ENCODE measurements at places on chromosomes 16 and 17. TPM values are rescaled to one million over a fixed set of nuclear protein-coding genes. Genes with fewer than 3 reads are reported as not detected.
A peak's percentile ranks its signal among the peaks of the same experiment; 100 is the strongest.

Gene CX3CL1
- total RNA-seq = 1.7 TPM

Gene IL34
- total RNA-seq = not detected

Gene CHST6
- 3.8 TPM for total RNA-seq

Gene TERB1
- total RNA-seq = not detected

Gene AANAT
- 0.33 TPM for total RNA-seq

Gene VWA3A
- 0.24 TPM for total RNA-seq

Gene ANKFN1
- 0.21 TPM for total RNA-seq

Gene KPNB1
- 218 TPM for total RNA-seq

Gene ATP2C2
- total RNA-seq = not detected

- H3K4me3 ChIP-seq = peak overlapping the region; percentile 40
- H3K4me1 ChIP-seq = peaks cover 29% of the 10 kb centered on the region
Observed at GRCh38 chr17:72119873-72120641, 763 bp upstream of the SOX9 start.

- H3K27me3 ChIP-seq = no peaks in the 10 kb centered on the region
- no peak overlapping the region for H3K4me3 ChIP-seq
- no peaks in the 10 kb centered on the region for H3K36me3 ChIP-seq
Observed at GRCh38 chr16:8872071-8872470, 3.3 kb upstream of the CARHSP1 start.

- H3K36me3 ChIP-seq = peaks cover 13% of the 10 kb centered on the region
- no peak overlapping the region for H3K27ac ChIP-seq
- no peak overlapping the region for H3K4me3 ChIP-seq
- H3K4me1 ChIP-seq = peaks cover 14% of the 10 kb centered on the region
- no peaks in the 10 kb centered on the region for H3K27me3 ChIP-seq
- no peak for DNase-seq
Observed at GRCh38 chr17:47281216-47281615, 27.6 kb downstream of the ITGB3 start.

- DNase-seq = no peak
- no peak overlapping the region for H3K4me3 ChIP-seq
- H3K4me1 ChIP-seq = no peaks in the 10 kb centered on the region
Observed at GRCh38 chr16:10920726-10921427, 21.4 kb downstream of the DEXI start.

DNA sequence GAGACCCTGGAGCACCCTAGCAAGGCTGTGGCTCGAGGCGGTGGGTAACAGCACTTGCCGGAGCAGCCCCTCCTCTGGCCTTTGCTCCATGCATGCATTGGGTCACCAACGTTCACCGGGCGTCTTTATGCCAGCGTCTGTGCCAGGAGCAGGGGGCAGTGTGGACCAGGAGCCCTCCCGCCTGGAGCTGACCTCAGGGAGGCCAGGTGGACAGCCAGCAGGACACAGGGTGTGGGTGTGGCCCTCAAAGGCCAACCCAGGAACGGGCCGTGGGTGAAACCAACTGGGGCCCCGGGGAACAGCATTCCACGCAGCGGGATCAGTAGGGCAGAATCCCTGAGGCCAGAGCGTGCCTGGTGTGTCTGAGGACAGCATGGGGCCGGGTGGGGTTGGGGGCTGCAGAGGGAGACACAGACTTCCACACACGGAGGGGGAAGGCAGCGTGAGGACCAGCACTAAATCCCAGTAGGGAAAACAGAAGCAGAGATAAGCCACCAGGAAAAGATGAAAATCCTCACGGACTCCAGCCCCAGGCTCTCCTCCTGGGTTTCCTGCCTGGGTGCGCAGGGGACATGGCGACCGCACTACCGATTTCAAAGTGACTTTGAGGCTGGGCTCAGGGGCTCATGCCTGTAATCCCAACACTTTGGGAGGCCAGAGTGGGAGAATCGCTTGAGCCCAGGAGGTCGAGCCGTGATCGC, 2.9 kb upstream of the CD7 start:
- no peaks in the 10 kb centered on the region for H3K36me3 ChIP-seq
- H3K4me3 ChIP-seq = no peak overlapping the region
- no peak for DNase-seq
- peaks cover 10% of the 10 kb centered on the region for H3K27me3 ChIP-seq

DNA sequence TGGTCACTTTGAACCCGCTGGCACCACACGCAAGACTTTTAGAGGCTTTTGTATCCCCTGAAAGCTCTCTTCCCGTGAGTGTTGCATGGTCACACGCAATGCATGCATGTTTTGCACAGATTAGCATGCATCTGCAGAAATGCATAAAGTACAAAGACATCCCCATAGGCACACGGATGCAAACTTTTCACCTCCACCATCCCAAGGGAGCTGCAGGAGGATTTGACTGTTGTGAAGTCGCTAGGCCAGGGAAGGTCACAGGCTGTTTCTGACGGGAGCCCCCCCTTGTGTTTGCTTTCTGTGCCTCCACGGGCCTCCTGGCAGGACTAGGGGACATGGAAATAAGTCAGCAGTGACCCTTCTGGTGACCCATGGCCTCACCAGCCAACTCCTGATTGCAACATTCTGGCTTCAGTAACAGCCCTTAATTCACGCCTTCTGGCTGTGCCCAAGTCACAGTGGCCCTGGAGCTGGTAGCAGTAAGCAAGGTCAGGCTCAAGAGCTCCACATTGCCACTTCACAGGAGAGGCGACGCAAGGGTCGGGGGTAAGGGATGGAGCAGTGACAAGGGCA, 45.1 kb downstream of the SOX9 start:
- no peak overlapping the region for H3K27ac ChIP-seq
- DNase-seq = no peak
- H3K36me3 ChIP-seq = no peaks in the 10 kb centered on the region
- H3K27me3 ChIP-seq = no peaks in the 10 kb centered on the region
- H3K4me1 ChIP-seq = no peaks in the 10 kb centered on the region
- no peak overlapping the region for H3K4me3 ChIP-seq

DNA sequence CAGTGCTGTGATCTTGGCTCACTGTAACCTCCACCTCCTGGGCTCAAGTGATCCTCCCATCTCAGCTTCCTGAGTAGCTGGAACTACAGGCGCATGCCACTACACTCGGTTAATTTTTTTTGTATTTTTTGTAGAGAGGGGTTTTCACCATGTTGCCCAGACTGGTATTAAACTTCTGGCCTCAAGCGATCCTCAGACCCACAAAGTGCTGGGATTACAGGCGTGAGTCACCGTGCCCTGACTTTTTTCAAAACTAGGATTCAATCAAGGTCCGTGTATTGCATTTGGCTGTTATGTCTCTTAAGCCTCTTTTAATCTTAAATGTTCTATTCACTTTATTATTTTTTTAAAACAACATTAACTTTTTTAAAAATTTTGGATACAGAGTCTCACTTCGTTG, 4.3 kb upstream of the CCL22 start:
- DNase-seq = no peak
- H3K4me1 ChIP-seq = no peaks in the 10 kb centered on the region
- H3K27ac ChIP-seq = no peak overlapping the region
- no peak overlapping the region for H3K4me3 ChIP-seq
- no peaks in the 10 kb centered on the region for H3K36me3 ChIP-seq

DNA sequence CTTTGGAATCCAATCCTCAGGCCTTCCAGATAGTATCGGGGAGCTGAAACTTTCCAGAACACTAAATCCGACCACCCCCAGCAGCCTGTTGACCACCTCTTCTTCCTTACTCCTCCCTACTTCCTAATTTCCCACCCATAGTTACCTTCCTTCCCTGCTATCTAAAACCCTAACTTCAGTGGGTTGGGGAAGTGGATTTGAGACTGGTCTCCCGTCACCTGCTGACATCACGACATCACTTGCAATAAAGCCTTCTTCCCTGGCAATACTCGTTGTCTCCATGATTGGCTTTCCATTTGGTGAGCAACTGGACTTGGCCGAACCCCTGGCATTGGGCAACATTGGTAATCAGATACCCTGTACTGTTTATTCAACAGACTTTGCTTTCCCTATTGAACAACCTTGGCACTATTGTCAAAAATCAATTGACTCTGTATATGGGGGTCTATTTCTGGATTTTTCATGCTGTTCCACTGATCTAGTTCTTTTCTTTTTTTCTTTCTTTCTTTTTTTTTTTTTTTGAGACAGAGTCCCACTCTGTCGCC, 11.8 kb upstream of the FOXK2 start:
- no peak overlapping the region for H3K27ac ChIP-seq
- no peak overlapping the region for H3K4me3 ChIP-seq
- H3K36me3 ChIP-seq = no peaks in the 10 kb centered on the region
- no peak for DNase-seq
- H3K4me1 ChIP-seq = no peaks in the 10 kb centered on the region
- H3K27me3 ChIP-seq = no peaks in the 10 kb centered on the region

GRCh38 chr17:81926451-81927151, 934 bp downstream of the MAFG start:
- peaks cover 25% of the 10 kb centered on the region for H3K4me1 ChIP-seq
- no peaks in the 10 kb centered on the region for H3K27me3 ChIP-seq
- DNase-seq = peak; percentile 82
- peak overlapping the region; percentile 94 for H3K4me3 ChIP-seq

- H3K27me3 ChIP-seq = no peaks in the 10 kb centered on the region
- peaks cover 23% of the 10 kb centered on the region for H3K4me1 ChIP-seq
- DNase-seq = no peak
- no peaks in the 10 kb centered on the region for H3K36me3 ChIP-seq
- no peak overlapping the region for H3K27ac ChIP-seq
Observed at GRCh38 chr16:716768-717325, 1.9 kb downstream of the METRN start.

- DNase-seq = no peak
- H3K4me3 ChIP-seq = no peak overlapping the region
- H3K36me3 ChIP-seq = peaks cover 21% of the 10 kb centered on the region
- H3K27ac ChIP-seq = no peak overlapping the region
- no peaks in the 10 kb centered on the region for H3K27me3 ChIP-seq
Observed at GRCh38 chr17:37476431-37477120, 13.1 kb upstream of the DUSP14 start.

DNA sequence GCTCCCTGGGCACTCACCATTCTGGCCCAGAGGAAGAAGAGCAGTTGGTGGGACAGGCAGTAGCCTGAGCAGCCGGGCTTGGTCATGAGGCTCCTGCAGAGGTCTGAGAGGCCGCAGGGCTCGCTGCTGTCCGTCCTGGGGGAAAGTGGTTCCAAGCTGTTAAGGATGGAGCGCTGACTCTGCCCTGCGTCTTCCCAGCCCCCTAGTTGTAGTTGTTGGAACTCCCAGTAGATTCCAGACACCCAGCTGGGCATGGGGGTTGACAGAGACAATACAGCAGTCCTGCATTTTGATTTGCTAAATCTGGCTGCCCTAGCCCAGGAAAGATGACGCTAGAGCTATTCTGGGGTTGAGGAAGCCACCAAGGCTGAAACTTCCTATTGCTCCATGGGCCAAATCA, 7.3 kb downstream of the C16orf89 start:
- DNase-seq = peak; percentile 39
- H3K36me3 ChIP-seq = no peaks in the 10 kb centered on the region
- H3K4me1 ChIP-seq = no peaks in the 10 kb centered on the region
- no peak overlapping the region for H3K27ac ChIP-seq
- no peaks in the 10 kb centered on the region for H3K27me3 ChIP-seq
- H3K4me3 ChIP-seq = no peak overlapping the region

- no peak overlapping the region for H3K27ac ChIP-seq
- H3K36me3 ChIP-seq = no peaks in the 10 kb centered on the region
- DNase-seq = no peak
- H3K4me1 ChIP-seq = no peaks in the 10 kb centered on the region
Observed at GRCh38 chr16:82882982-82883835, 256.4 kb downstream of the CDH13 start.

- no peak for DNase-seq
- H3K27ac ChIP-seq = no peak overlapping the region
- no peaks in the 10 kb centered on the region for H3K4me1 ChIP-seq
- peaks cover 17% of the 10 kb centered on the region for H3K36me3 ChIP-seq
Observed at GRCh38 chr16:23068079-23068736, 81.0 kb downstream of the USP31 start.

DNA sequence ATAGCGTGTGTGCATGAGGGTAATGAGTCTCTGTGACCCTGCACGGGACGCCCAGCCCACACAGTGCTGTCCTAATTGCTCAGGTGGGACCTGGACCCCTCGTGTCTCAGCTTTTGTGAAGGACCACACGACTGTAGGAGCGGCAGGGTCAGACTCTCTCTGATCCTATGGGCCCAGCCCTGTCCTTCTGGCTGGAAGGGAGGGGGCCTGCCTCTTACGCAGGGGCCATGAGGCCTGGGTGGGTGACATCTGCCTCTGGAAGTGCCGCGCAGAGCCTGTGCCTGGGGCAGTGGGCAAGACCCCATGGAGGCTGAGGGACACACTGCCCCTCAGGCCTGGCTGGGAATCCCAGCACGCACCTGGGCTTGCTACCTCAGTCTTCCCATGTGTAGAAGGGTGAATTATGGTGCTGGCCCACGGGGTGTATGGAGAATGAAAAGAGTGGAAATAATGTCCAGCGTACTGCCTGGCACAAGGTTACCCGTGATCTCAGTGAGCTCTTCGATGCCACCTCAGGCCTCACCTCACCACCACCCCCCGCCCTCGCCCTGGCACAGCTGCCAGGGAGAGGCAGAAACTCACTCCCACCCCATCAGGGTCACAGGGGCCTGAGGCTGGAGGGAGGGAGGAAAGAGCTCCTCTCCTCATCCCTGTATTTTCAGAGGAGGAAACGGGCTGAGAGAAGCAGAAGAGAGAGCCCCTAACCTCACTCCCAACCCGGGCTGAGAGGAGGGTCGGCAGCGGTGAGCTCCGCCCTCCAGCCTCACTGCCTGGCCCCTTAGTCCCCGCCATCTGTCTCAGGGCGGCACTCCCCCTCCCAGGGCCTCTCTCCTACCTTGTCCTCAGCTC, 27.1 kb upstream of the DBNDD1 start:
- H3K27me3 ChIP-seq = peaks cover 19% of the 10 kb centered on the region
- peaks cover 5% of the 10 kb centered on the region for H3K4me1 ChIP-seq
- H3K27ac ChIP-seq = no peak overlapping the region
- no peak for DNase-seq
- no peaks in the 10 kb centered on the region for H3K36me3 ChIP-seq

DNA sequence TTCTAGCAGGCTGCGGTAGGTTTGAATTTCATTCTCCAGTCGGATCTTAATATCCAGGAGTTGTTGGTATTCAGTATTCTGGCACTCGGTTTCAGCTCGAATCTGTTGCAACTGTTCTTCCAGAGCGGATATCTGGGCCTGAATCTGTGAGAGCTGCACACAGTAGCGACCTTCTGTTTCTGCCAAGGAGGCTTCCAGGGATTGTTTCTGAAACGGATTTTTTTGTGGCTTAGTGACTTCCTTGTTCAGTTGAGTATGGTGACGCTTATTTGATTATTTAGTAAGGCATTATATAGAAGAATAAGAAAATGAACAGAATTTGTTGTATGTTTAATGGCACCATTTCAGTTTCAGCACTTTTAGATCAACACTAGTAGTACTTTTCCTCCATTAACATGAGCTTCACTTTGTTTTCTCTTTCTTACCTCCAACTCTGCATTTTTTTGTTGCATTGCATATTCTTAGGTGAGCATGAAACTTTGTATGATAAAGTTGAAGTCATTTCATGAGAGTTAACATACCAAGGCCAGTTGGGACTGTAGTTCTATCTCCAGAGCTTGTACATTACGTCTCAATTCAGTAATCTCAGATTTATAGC, 2.8 kb downstream of the KRT10 start:
- H3K27ac ChIP-seq = no peak overlapping the region
- DNase-seq = no peak
- no peaks in the 10 kb centered on the region for H3K36me3 ChIP-seq
- H3K4me1 ChIP-seq = peaks cover 9% of the 10 kb centered on the region

- no peaks in the 10 kb centered on the region for H3K27me3 ChIP-seq
- no peaks in the 10 kb centered on the region for H3K36me3 ChIP-seq
- H3K27ac ChIP-seq = no peak overlapping the region
- DNase-seq = no peak
- no peaks in the 10 kb centered on the region for H3K4me1 ChIP-seq
Observed at GRCh38 chr16:81556715-81557284, 112.2 kb downstream of the CMIP start.
